Temporal lobe (tissue), 4 donors: ENCODE measurements at places on chromosomes 5 and 9. TPM values are rescaled to one million over a fixed set of nuclear protein-coding genes. Genes with fewer than 3 reads are reported as not detected.

The PTPN3 gene
- 4.4 TPM for total RNA-seq

The UCK1 gene
- 16.0 TPM for total RNA-seq

The HINT1 gene
- 107 TPM for total RNA-seq

The TMEM174 gene
- not detected for total RNA-seq

The CCDC183 gene
- total RNA-seq = 2.2 TPM

The FTMT gene
- total RNA-seq = not detected

The FOXD4L5 gene
- total RNA-seq = not detected

The OLFML2A gene
- total RNA-seq = 3.2 TPM

The CTSV gene
- total RNA-seq = 0.74 TPM

The CD72 gene
- 0.49 TPM for total RNA-seq

The CDC20B gene
- total RNA-seq = 0.25 TPM

The PIP5K1B gene
- total RNA-seq = 4.9 TPM

The ADAMTS16 gene
- 1.5 TPM for total RNA-seq

The DDX46 gene
- 30.2 TPM for total RNA-seq

The GNAQ gene
- 151 TPM for total RNA-seq

The MYMK gene
- not detected for total RNA-seq

The DOCK2 gene
- 2.0 TPM for total RNA-seq

The LCN9 gene
- total RNA-seq = not detected

The PIK3R1 gene
- total RNA-seq = 114 TPM

The C9orf40 gene
- total RNA-seq = 9.1 TPM

The PCDHA10 gene
- 9.6 TPM for total RNA-seq

The PFDN1 gene
- total RNA-seq = 45.5 TPM

The C6 gene
- total RNA-seq = not detected

The SPATA31A3 gene
- total RNA-seq = not detected

The TCF7 gene
- 0.98 TPM for total RNA-seq

The ASS1 gene
- 16.2 TPM for total RNA-seq

The HEMGN gene
- 2.2 TPM for total RNA-seq

The ADAM19 gene
- 9.8 TPM for total RNA-seq

The DUSP1 gene
- total RNA-seq = 58.5 TPM

The FAT2 gene
- 1.7 TPM for total RNA-seq

The HRH2 gene
- 3.0 TPM for total RNA-seq

The ANKRD34B gene
- 0.25 TPM for total RNA-seq

The MTREX gene
- 111 TPM for total RNA-seq

The QSOX2 gene
- total RNA-seq = 8.4 TPM

The ST8SIA4 gene
- total RNA-seq = 38.8 TPM

The RALGPS1 gene
- 81.4 TPM for total RNA-seq

The SHOC1 gene
- total RNA-seq = not detected

The SMIM27 gene
- total RNA-seq = 3.0 TPM

The CLTA gene
- 92.9 TPM for total RNA-seq
